Osteocyte (in vitro differentiated cells): ENCODE measurements at places on chromosomes 2 and 18. TPM values are rescaled to one million over a fixed set of nuclear protein-coding genes. Genes with fewer than 3 reads are reported as not detected.
A peak's percentile ranks its signal among the peaks of the same experiment; 100 is the strongest.

DNA sequence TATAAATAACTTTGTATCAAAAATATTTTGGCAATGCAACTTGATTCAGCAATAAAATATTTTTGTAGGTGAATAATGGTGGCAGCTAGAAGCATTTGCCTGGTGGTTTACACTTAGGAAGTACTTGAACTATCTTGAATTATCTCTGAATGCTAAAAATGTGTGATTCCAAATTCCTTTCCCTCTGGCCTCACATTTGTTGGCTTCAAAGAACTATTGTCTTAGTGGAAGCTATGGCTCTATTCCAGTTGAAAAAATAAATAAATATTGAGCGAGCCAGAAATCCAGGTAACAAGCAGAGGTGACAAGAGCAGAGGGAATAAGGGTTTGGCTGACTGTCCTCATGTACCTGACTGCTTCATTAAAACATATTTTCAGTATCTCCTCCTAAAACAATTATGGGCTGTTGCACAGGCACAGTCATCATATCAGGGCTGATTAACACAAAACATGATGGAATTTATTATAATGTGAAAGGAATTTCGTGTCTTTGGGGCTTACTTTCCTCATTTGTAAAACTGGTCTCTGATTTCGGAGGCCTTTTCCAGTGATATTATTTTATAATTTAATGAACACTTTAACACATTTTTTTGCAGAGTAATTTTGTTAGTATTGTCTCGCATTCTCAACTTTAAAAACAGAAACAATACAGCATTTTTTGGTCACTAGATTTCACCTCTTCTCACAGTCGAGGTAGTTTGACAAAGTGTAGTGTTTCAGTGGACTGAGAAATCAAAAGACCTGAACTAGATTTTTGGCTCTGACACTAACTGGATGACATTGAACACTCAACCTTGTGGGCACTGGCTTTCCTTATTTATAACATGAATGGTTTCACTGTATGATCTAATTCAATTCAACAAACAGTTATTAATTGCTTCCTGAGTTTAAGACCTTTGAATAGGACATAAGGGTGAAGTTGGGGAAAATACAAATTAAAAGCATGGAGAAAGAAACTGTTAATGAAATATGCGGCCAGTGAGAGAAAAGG lies 7.8 kb upstream of the CAVIN2 start:
- no peak for DNase-seq

RGPD3 gene
- total RNA-seq: not detected in 2 replicates

DNA sequence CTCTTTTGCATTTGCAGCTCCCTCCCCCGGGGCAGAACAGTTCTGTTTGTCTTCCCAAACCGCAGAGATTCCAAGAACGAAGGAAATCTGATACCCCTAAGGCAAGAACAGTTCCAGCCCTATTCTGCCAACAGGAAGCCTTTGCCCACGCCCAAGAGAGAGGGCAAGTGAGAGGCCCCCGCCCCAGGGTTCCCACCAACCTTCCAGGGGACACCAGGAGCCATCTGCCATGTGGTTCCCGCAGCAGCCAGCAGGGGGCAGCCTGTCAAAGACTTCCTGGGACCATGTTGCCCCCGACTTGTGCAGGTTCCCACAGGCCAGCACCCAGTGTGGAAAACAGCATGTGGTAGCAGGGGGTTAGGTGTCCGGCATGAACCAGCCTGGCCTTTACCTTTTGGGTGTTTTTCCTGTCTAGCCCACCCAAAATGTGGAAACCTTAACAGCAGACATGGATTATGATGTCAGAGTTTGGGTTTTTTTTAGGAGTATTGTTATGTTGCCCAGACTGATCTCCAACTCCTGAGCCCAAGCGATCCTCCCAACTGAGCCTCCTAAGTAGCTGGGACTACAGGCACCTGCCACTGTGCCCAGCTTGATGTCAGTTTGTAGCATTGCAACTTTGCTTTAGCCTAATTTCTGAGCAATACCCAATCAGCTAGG lies 21.7 kb upstream of the EFHD1 start:
- DNase-seq: peak; percentile 97

EIF4E2 gene
- total RNA-seq: 88.4 and 90.5 TPM in 2 replicates

- DNase-seq: no peak
Observed at GRCh38 chr2:46150445-46150955, 146.7 kb upstream of the EPAS1 start.

- no peak for DNase-seq
Observed at GRCh38 chr2:177721818-177722567, 329.4 kb downstream of the AGPS start.

CHAC2 gene
- total RNA-seq: 1.5 and 2.2 TPM in 2 replicates

CDKL4 gene
- 0.37 and 0.83 TPM in 2 replicates for total RNA-seq

DNA sequence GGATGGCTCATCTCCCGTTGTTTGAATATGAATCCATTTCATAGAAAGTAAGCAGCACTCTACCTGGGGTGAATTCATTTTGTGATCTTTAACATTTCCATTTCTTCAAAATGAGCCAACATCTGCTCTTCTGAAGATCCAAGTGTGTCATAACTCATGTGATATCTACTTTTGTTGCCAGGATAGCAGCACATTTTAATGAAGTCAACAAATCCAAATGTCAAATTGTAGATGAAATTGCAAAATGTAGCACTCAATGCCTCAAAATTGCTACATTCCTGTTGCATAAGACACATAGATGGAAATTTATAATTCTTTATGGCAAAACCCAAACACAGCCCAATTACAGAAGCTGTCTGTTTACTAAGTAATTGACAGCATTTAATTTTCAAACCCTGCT lies 360.7 kb downstream of the TMX3 start:
- DNase-seq: no peak

GRCh38 chr2:236684504-236685256 lies 115.1 kb downstream of the ACKR3 start:
- DNase-seq: no peak

DNA sequence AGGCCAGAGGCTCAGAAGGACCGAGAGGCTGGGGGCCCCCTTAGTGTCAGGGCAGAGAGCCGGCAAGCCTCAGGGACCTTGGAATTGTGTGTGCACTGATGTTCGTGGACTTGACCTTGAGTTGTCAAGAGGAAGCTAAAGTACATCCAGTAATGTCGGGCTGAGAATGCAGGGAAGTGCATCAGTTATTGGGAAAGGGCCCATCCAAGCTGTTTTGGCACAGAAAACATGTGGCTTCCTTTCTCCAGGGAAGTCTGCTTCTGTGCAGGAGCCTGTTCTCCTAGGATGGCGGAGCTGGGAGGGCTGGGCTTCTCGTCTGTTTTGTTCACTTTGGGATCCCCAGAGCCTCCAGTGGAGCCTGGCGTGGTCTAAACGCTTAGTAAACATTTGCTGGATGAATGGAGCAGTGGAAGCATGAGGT lies 23.7 kb downstream of the ATOH8 start:
- no peak for DNase-seq

MAB21L4 gene
- total RNA-seq: not detected in 2 replicates

DNA sequence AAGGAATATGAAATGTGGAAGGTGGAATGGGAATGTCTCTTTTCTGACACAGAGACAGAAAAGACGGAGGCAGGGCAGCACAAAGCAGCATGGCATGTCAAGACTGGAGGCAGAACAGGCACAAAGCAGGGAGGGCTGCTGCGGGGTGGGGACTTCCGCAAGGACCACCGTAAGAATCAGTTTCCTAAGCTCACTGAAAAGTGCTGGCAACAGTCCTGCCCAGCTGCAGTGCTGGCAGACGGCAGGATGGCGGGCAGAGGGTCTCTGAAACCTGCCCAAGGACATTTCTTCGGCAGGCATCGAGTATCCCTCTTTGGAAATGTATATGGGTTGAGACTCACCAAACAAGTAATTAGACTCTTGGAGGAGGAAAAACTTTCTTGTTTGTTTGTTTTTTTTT lies 54.9 kb downstream of the FAM178B start:
- DNase-seq: no peak

- no peak for DNase-seq
Observed at GRCh38 chr18:32368991-32369390, 101.7 kb downstream of the GAREM1 start.

GRCh38 chr2:13572466-13572865 lies 855.7 kb downstream of the TRIB2 start:
- DNase-seq: no peak

FARP2 gene
- 54.5 and 70.1 TPM in 2 replicates for total RNA-seq

RBKS gene
- 0.83 and 0.99 TPM in 2 replicates for total RNA-seq

CASP8 gene
- total RNA-seq: 11.1 and 11.4 TPM in 2 replicates

DNA sequence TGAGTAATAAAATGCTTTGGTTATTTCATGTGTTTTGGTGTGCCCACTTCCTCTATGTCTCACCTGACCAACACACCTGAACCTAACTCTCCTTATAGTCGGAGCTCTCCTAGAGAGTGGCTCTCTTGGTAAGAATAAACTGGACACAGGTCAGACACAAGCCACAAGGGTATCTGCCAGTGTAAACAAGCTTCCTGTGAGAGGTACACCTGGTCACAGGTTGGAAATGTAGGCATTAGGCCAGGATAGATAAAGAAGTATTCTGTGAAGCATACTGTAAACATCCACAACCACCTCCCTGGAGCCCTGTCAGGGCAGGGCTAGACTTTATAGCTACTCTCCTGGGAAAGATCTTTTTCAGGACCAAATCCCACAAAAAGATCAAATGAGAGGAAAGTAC lies 69.4 kb downstream of the ZDBF2 start:
- DNase-seq: no peak

DNA sequence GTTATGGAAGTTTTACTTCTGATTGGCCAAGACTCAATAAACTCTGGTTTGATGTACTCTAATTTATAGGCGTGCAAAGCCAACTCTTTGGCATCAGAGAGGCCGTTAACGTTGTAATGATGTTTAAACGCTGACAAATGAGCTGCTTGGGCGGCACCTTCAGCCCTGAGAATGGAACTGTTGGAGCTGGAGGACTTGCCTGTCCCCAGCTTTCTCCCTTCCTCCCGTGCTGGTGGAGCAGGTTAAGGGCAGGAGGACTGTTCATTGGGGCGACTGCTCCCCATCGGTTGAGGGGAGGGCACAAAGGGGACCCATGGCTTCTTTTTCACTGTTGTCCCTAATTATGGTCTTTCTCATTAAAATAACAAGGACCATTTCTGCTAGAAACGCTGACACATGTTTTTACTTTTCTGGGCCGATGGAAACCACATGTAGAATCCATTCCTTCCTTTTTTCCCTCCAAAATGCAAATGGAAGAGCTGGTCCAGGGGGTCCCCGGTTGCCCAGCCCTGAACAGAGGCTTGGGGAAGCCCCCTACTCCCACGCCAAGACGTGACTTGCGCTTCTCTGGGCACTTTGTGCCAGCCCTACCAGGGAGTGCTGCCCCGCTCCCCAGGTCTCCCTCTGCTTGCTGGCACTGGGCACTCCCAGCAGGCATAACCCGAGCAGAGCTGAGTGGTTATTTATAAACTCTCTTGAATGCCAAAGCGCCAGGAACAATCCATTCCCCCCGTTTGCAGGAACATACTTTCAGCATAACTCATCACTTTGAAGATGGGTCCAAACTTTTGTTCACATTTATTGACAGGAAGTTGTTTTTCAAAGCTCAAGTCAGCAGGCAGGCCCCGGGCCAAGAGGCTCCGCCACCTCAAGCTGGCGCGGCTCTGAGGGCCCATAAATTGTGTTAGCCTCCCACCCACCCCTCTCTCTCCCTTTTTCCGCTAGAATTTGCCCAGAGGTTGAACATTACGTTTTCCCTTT lies 170.1 kb downstream of the ASB1 start:
- peak; percentile 81 for DNase-seq

DNA sequence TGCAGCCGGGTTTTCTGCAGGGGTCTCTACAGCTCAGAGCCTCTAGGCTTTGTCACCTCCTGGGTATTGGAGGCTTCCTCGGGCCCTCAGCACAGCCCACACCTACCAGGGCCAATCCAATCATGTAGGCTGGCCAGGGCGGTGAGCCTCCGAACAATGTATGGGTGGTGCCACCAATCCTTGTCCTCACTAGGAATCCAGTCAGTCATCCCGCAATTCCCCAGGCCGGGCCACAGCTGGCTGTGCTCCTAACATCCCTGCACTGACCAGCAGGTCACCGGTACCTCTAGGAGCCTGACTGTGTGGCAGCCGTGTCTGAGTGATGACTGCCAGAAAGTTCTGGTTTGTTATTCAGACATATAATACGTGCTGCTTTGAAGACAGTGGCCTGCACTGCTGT lies 129.4 kb downstream of the SH3RF3 start:
- DNase-seq: no peak

DNA sequence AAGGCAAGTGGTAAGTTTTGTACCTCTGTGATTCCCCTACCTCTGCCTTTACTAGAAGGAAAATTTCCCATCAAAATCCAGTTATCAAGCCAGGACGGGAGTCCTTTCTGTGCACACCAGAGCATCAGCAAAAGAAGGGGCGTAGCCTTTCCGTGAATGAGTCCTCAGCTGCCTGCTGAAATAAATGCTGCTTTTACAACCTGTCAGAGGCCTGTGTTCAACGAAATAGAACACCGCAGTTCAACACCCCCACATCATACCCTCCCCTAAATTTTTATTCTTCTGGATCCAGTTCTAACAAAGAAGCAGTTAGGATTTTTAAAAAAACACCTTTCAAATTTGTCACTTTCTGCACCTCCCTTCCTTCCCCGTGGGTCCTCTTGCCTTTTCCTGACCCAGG lies 135.8 kb downstream of the SETBP1 start:
- DNase-seq: no peak

GRCh38 chr2:237403024-237403882 lies 10.7 kb downstream of the COL6A3 start:
- no peak for DNase-seq

GRCh38 chr2:177178797-177179196 lies 33.8 kb upstream of the HNRNPA3 start:
- no peak for DNase-seq

GRCh38 chr2:209876211-209876610 lies 104.6 kb downstream of the UNC80 start:
- DNase-seq: no peak
